ENCODE measurements at places on chromosomes 13 and 19.
A peak's percentile ranks its signal among the peaks of the same experiment; 100 is the strongest.

- DNase-seq, result no peak
Observed at GRCh38 chr19:45575216-45575615, 9.4 kb downstream of the OPA3 start.

DNA sequence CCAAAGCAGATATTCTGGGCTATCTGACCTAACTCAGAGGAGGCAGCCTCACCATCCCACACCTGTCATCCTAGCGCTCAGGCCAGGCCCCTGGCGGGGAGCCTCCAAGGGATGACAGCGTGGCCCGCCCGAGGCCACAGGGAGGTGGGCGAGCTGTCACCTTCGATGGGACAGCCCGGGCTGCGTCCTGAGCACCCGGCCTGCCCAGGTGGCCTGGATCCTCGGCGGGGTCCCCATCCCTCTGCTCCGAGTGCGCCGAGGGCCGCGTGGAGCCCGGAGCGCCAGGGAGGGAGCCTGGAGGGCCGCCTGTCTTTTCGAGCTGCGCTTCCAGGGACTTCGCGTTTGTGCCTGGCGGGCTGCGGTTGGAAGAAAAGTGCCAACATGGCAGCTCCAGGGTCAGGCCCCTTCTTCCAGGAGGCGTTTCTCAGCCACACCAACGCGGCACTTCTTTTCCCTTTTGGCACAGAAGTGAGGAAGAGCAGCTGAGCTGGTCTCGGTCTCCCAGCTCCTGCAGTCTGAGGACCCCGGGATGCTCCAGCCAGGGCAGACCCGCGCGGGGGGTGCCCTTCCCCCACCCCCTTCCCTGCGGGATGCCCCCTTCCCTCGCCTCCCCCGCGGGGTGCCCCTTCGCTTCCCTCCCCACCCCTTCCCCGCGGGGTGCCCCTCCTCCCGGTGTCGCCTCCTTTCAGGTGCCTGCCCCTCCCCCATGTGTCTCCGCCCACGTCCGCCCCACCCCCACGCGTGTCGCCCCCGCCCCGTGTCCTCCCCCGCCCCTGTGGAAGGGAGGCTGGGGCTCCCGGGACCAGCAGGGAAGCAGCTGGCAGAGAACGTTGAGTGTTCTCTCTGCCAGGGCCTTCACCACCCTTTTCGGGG is 42.3 kb downstream of the GJA3 start:
- DNase-seq, result no peak

DNA sequence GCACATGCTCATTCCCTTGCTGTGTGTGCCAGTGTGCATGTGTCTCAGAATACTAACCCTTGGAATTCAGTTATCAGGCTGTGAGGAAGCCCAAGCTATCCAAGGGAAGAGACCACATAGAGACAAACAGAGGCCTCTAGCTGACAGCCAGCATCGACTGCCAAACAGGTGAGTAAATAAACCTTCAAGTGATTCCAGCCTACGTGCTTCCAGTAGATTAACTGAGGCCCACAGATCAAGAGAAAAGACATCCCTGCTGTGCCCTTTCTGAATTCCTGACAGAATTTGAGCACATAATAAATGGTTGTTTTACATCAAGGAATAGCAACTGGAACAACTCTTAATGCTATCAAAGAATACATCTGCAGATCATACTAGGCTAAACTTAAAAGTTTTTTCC is 17.5 kb downstream of the ZC3H13 start:
- no peak for DNase-seq

GRCh38 chr19:14368011-14368513 is 13.2 kb upstream of the ADGRE5 start:
- DNase-seq, result no peak

DNA sequence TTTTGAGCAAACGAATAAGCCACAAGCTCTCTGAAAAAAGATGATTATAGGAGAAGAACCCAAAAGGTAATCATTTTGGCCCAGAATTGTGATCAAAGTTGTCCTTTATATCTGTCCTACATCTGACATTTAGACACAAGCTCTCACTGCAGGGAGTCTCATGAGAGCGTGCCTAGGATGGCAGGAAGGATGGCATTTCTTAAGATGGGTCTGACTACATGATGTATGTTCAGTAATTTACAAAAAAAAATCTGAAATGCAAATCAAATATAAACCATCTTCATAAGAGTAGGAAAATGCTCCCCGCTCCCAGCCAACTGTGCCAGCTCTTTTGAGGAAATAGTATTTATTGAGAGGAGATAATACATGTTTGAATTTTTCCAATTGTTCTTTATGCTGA is 81.0 kb upstream of the MBNL2 start:
- no peak for DNase-seq

DNA sequence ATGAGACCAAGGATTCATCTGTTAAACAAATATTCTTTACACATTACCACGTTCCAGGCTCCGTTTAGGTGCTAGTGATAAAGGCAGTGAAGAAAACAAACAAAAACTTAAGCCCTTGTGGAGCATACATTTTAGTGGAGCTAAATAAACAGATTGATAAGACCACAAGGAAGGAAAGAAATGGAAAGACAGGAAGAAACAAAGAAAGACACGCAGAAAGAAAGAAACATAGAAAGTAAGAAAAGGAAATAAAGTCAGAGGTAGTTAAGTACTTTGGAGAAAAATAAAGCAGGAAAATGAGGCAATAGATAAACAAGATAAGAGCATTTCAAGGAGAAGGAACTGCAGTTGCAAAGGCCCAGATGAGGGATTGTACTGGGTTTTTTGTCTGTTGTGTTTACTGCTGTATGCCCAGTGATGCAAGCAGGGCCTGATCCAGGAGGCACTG is 998 bp downstream of the NFKBIB start:
- no peak for DNase-seq

- no peak for DNase-seq
Observed at GRCh38 chr19:1647501-1648458, 4.6 kb downstream of the TCF3 start.

- DNase-seq, result no peak
Observed at GRCh38 chr13:109476001-109476400, 310.4 kb downstream of the IRS2 start.

DNA sequence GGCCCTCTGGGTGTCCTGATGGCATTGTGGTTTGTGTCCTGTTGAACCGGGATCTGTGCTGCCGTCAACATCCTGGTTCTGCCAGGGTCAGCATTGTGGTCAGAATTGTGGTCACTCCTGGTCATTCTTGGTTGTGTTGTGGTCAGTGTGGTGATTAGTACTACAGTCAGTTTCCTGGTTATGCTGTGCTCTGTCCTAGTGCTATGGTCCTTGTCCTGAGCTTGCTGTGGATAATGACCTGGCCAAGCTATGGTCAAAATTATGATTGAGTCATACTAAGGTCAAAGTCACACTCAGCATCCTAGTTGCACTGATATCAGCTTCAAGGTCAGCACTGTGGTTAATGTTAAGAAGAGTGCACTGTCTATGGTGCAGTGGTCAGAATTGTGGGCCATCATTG is 4.5 kb upstream of the OLFM2 start:
- DNase-seq, result no peak

GRCh38 chr13:101799196-101799595 is 346.7 kb downstream of the ITGBL1 start:
- no peak for DNase-seq

- DNase-seq, result no peak
Observed at GRCh38 chr19:15452111-15453047, 2.6 kb upstream of the WIZ start.

GRCh38 chr19:20164456-20164855 is 2.6 kb upstream of the ZNF486 start:
- DNase-seq, result no peak

- no peak for DNase-seq
Observed at GRCh38 chr19:45110851-45111266, 17.9 kb downstream of the PPP1R37 start.

DNA sequence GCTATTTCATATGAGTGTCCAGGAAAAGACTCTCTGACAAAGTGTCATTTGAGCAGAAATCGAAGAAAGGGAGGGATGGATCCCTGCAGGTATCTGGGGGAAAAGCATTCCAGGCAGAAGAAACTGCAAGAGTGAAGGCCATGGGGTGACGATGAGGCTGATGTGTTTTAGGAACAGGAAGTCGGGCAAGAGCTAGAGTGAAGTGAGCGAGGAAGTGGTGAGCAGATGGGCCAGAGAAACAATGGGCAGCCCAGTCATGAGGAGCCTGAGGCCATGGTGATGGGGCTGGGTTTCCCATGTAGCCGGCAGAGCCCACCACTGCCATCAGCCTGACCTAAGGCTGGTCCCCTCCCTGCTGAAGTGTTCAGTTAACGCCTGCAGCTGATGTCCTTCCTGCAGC is 150.2 kb downstream of the TNFSF13B start:
- no peak for DNase-seq

- DNase-seq, result no peak
Observed at GRCh38 chr13:93529961-93530360, 303.4 kb downstream of the GPC6 start.

GRCh38 chr13:79724348-79725103 is 243.6 kb downstream of the NDFIP2 start:
- DNase-seq, result no peak

- peak; percentile 51 for DNase-seq
Observed at GRCh38 chr19:45640849-45641273, 1.7 kb upstream of the EML2 start.

GRCh38 chr13:107295416-107296140 is 727.6 kb upstream of the ARGLU1 start:
- DNase-seq, result no peak

DNA sequence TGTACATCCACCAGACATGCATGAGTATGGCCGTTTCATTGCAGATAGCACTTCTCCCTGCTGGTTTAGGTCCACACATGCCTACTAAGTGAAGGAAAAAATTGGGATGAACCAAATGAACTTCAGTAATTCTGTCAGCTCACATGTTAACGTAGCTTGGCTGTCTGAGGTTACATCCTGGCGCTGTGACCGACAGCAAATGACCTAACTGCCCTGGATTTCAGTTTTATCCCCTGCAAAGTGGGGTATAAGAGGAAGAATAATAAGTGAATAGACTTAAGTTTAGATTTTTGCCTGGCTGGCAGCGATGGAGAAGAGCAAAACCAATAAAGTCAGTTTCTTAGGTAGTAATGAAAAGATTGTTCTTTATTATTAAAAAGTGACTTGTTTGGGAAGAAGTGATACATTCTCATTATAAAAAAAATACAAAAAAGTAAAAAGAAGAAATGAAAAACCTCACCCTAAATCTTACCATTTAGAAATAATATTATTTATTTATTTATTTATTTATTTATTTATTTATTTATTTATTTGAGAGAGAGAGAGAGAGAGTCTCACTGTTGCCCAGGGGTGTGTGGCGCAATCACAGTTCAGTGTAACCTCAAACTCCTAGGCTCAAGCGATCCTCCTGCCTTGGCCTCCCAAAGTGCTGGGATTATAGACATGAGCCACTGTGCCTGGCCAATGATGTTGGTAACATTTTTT is 4.2 kb upstream of the RNF113B start:
- DNase-seq, result no peak

DNA sequence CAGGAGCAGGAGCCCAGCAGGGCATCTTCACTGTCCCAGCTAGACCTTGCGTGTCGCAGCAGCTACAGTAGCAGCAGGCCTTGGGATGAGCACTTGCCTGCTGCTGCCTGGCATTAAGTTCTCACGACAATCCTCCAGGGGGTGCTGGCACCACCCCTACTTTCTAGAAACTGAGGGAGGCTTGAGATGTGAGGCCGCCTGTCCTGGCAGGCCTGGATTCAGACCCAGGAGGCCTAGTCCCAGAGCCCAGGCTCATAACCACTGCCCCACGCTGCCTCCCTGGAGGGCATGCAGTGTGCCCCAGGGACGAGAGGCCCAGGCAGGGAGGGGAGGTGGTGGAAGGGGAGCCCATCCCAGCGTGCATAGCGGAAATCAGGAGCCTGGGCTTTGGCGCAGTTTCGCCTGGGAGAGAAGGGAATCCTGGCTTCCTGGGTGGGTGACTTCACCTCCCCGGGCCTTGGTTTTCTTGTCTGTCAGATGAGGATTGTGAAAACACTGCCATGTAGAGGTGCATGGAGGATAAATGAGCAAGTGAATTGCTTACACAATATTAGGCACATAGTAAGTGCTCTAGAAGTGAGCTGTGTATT is 26.1 kb downstream of the PPP5C start:
- DNase-seq, result no peak

GRCh38 chr19:12544401-12544876 is 6.8 kb downstream of the ZNF564 start:
- no peak for DNase-seq

DNA sequence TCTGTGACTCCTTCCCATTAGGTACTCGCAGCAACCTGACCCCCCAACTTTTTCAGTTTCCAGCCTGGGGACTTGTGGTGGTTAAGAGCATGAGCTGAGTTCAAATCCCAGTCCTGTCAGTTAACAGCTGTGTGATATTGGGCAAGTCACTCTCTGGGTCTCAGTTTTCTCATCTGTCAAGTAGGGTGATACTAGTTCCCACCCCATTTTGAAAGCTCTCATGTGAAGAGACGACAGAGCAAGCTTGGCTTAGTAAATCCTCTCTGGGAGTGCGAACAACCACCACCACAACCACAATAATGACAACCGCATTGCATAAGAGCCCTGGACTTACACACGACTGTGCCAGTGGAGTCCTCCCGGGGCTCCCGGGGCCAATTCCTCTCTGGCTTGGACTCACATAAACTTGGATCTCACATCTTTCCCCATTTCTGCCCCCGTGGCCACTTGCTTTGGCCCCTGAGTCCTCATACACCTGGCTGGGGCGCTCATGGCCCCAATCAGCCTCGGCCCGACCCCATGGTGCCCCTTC is 454 bp downstream of the BLVRB start:
- no peak for DNase-seq

GRCh38 chr19:12015015-12015752 is 20.3 kb downstream of the ZNF433 start:
- no peak for DNase-seq

DNA sequence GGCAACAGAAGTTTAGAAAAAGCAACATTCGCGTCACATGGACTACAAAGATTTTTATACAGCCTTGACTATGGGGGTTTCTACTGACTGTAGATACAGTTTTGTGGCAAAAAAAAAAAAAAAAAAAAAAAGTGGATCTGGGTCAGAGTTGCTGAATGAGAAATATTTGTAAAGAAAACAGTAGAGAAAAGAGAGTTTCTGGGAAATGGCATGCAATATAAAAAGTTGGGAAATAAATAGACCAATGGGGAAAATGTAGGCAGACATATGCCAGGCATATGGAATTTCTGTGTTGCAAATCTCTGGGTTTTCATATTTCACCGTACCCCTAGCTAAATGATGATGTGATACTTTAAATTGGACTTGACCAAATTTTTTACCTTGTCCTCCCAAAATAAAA is 315.3 kb downstream of the EFNB2 start:
- DNase-seq, result no peak

DNA sequence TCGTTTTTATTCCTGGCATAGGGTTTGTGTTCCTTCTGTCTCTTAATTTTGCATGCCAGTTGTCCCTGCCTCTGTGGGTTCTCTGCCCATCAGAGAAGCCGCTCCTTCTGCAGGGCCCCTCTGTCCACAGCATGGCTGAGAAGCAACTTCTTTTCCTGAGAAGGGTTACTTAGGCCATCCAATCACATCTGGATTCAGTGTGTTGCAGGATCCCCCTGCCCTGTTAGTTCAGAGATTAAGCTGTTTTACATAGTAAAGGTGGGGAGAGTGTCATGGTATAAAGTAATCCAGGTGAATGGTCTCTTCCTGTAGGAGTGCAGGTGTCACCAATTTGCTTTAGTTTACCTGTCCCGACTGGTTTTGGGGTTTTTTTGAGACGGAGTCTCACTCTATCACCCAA is 22.9 kb upstream of the GARRE1 start:
- no peak for DNase-seq

Data from activated naive CD4-positive, alpha-beta T cell treated with Interleukin-2 at 50 U/mL for 16 hours (primary cell).